ENCODE measurements at places on chromosomes 4 and X.
A peak's percentile ranks its signal among the peaks of the same experiment; 100 is the strongest.

- DNase-seq = no peak
Measured at GRCh38 chrX:103637604-103638338, 9.0 kb downstream of the TCEAL1 start.

DNA sequence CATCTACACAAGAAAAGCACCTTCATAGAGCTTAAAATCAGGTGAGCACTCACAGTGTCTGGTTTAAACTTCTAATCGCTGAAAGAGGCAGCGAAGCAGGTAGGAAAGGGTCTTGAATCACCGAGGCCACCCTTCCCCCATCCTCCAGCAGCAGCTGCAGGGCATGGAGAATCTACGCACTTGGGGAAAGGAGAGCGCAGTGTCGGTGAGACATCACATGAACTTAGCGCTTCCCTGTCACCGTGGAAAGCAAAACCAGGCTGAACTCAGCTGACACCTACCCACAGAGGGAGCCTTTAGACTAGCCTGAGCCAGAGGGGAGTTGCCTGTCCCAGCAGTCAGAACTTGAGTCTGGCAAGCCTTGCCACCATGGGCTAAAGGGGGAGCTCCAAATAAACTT, 197.2 kb upstream of the ZFP42 start:
- DNase-seq = no peak

DNA sequence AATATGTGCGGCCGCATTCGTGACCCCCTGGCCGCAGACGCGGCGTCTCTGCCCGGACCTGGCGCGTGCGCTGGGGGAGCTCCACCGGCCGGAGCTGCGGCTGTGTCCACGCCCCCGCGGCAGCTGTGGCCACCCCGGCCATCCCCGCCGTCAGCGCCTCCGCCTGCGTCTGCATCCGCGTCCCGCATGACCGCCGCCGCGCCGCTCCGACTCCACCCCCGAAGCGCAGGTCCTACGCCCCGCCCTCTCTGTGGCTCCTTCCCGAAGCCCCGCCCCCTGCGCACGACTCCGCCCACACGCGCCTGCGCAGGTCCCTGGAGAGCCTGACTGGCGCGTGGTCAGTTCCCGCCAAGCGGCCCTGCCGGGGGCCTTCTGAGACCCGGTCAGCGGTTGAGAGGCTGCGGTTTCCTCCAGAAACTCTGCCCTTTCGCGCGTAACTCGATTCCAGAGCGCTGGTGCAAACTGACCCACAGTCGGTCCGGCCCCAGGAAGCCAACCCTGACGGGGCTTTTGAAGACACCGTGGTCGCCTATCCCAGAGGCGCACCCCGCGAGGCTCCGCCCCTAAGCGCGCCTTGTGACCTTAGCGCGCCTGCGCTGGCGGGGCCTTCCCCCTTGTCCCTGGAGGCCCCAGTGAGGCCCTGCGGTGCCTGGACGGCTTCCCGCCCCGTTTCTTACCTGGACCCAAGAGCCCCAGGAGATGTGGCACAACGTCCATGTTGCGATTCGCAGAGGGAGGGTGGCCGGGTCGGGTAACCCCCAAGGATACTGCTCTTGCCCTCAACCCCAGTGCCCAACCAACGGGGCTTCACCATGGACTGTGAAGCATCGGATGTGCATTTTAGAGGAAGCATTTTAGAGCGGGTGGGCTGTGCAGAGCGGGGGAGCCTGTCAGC, at the start of gene LAGE3:
Gene LAGE3, minus strand, starts transcription at position 554 of the 895 bp plus-strand sequence. Its CDS starts 366 bp downstream, at position 188.
- DNase-seq = peak; percentile 31

GRCh38 chrX:9899640-9900111, 67.5 kb upstream of the CLDN34 start:
- no peak for DNase-seq

GRCh38 chr4:8308144-8308543, 38.6 kb downstream of the HTRA3 start:
- no peak for DNase-seq

DNA sequence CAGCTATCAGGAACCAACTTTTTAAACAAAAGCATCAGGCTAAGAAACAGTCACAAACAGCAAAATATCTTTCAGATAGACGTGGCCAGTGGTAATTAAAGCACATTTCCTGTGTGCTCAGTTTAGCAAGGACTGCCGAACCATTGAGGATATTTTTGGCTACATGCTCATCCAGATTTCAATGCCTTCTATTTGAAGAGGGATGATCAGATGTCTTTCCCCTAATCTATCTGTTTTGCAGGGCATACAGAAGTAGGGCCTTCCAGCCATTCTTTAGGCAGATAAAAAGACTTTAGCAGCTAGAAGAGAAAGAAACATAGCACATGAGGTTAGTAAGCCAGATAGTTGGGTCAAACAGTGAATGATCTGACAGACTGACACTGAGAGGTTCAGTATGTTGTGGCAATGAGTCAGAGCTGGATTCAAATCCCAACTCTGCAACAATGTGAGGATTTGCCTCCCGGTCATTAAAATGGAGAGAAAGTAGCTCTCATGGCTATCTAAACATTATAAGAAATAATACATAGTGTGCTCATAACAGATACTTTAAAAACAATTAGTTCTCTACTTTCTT, 100.0 kb upstream of the PRKG2 start:
- DNase-seq = no peak

GRCh38 chrX:128961290-128961689, 562.0 kb downstream of the SMARCA1 start:
- DNase-seq = no peak

GRCh38 chr4:111748157-111748556, 397.1 kb upstream of the FAM241A start:
- DNase-seq = no peak

DNA sequence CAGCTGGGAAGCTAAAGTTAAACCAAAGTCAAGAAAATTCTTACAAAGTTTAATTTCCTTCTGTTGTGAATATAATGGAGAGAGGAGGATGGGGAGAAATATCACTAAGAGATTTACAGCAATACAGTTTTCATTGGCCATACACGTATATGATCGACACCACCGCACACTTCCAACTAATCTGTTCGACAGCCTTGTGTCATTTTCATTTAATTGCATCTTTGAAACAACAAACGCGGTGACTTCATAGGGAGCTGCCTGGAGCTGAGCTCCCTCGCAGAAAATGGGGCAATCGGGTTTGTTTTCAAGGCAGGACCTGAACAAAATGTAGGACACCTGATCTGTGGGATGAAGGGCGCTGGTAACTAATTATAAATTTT, 1.3 kb downstream of the PTPN13 start:
- DNase-seq = no peak

Measured in DMS 273 treated with DMSO at 0.1 percent for 48 hours (cell line).